ENCODE measurements at places on chromosomes 7 and 10.

DNA sequence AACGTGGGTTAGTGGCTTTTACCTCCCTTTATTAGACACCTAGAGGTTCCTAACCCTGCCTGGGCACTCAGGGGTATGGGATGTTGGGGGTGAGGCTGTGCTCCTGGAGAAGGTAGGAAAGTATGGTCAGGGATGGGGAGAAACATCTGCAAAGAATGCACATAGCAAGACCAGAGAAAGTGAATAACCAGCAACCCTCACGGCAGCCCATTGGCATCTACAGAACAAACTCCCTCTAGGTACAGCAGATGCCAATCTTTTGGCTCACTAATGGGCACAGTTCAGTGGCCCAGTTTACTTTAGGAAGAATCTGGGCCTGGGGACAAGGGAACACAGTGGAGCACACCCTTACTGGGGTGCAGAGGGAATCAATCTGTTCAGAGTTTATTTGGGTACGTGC is 143.9 kb downstream of the JAZF1 start:
- no peak for DNase-seq

DNA sequence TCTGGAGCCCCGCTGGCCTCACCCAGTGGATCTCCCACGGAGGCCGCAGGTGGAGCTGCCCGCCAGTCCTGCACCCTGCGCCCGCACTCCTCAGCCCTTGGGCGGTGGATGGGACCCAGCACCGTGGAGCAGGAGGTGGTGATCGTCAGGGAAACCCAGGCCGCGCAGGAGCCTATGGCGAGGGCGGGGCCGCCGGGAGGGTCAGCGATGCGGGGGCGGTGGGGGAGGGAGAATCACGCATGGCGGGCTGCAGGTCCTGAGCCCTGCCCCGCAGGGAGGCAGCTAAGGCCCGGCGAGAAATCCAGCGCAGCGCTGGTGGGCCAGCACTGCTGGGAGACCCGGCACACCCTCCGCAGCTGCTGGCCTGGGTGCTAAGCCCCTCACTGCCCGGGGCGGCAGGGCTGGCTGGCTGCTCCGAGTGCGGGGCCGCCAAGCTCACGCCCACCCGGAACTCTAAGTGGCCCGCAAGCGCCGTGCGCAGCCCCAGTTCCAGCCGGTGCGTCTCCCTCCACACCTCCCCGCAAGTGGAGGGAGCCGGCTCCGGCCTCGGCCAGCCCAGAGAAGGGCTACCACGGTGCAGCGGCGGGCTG is 524.8 kb upstream of the TPK1 start:
- DNase-seq, result no peak

- no peak for DNase-seq
Observed at GRCh38 chr7:134509010-134509409, 18.4 kb upstream of the AKR1B10 start.

DNA sequence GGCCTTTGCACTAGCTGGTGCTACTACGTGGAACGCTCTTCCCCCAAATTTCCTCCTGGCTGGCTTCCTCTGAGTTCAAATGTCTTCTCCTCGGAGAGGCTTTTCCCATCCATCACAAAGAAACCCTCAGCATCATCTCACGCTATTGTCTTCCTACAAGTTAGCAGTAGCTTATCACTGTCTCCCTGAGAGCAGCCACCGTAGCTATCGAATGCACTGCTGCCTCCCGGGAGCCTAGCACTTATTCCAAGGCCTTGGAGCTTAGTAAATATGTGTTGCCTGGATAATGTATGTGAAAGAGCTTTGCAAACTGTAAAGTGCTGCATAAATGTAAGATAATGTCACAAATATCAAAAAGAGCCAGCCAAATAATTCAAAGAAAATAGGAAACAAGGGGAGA is 124.4 kb downstream of the KCNMA1 start:
- no peak for DNase-seq

GRCh38 chr10:716821-717220 is 27.4 kb upstream of the DIP2C start:
- DNase-seq, result no peak

DNA sequence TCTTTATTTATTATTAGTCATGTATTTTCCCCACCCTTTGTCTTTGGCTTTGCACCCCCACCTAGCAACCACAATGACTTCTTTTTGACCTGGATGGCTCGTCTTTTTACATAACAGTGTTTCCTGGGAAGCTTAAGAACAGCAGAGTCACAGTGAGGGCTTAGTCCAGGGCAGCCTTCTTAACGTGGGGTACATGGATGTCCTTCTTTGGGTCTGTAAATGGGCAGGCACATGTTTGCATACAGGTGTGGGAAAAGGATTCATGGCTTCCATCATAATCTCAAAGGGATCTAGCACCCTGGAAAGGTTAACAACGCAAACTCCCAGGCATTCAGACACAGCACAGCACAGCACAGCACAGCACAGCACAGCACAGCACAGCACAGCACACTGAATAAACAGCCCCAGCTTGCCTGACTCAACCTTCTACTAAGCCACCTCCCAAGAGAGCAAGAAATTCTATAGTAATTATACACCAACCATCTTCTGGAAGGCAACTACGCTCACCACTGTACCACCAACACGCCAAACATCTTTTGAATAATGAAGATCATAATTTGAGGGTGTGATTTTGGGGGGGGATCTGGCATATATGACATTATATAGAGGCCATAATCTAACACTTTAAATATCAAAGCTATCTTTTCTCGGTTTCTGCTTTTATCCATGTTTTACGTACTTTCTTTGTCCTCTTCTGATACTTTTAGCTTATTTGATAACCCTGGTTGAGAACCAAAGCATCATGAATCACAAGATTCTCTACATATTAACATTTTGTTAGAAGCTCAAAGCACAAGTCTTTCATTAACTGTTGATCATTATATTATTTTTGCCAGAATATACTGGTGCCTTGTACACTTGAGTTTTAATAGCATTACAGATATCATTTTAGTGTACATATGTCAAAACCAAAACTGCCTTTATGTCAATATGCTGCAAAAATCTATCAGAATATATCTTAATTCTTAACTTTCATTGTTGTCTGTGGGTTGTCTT is 177.2 kb upstream of the KLF14 start:
- no peak for DNase-seq

DNA sequence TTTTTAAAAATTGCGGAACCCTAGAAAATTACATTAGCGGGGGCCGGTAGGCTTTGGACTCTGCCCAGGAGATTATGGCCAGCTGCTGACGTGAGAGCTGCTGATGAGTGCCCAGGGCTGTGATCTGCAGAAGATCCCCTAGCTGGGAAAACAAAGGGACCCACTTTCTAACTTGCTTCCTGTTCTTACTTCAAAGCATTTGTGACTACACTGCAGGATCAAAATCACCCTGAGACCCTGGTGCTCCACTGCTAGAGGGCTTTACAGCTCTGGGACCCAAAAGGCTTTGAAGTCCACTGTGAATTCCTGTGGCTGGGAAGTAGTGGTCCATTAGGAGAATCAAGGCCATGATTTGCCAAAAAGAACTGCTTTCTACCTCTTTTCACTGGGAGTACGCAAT is 499.4 kb upstream of the AKR1E2 start:
- DNase-seq, result peak; percentile 95

- DNase-seq, result no peak
Observed at GRCh38 chr10:119346095-119346832, 138.9 kb downstream of the GRK5 start.

- no peak for DNase-seq
Observed at GRCh38 chr7:29394321-29394720, 169.3 kb upstream of the PRR15 start.

GRCh38 chr7:19958309-19958896 is 185.0 kb upstream of the TMEM196 start:
- DNase-seq, result no peak

- no peak for DNase-seq
Observed at GRCh38 chr7:39217783-39218182, 240.1 kb downstream of the POU6F2 start.

- peak; percentile 81 for DNase-seq
Observed at GRCh38 chr10:29277296-29277695, 11.6 kb upstream of the LYZL1 start.

DNA sequence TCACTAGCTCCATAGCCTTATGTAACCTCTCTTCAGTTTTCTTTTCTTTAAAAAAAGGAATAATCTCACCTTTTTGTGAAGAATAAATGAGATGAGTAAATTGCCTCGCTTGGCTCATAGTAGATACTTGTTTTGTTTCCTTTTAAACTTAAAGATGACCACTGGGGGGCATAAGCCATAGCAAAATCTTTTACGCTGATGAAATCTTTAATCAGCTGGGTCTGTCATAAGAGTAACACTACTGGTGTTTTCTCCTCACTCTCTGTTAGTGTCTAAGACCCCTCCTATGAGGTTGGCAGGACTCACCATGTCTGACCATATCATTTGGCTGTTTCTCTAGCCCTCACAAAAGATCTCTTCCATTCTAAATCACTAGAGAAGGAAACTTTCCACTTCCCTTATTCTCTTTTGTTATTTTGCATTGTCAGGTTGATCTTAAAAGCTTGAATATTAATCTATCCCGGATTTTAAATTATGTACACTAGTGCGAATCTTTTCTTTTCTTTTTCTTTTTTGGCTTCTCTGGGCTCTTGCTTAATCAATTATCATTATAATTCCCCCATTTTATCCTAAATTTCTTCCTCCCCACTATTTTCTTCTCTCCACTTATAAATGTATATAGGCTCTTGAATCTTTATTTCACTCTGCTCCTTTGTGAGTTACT is 12.5 kb downstream of the STAG3 start:
- DNase-seq, result no peak

DNA sequence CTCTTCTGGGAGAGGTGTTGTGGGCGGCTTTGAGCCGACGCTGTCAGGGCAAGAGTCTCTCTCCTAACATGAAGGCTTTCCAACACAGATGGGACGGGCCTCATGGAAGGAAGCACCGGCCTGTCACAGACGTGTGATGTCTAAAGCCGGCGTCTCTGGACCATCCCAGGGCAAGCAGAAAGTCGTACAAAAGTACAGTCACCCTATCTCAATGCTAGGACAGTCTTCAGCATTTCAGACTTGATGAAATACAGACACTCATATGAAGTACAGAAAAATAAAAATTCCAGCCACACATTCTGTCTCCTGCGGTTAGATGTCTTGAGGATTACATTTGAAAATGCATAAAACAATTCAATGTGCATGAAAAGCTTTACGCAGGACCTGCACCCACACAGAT is 30.6 kb downstream of the CYP2W1 start:
- no peak for DNase-seq

DNA sequence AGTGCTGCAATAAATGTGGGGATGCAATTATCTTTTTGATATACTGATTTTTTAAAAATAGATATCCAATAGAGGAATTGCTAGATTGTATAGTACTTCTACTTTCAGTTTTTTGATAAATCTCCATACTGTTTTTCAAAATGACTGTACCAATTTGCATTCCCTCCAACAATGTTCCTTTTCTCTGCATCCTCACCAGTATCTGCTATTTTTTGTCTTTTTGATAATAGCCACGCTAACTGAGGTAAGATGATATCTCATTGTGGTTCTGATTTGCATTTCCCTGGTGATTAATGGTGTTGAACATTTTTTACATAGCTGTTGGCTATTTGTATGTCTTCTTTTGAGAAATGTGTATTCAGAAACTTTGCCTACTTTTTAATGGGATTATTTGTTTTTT is 217.7 kb upstream of the MTPN start:
- DNase-seq, result no peak

GRCh38 chr10:99520847-99521764 is 11.6 kb upstream of the NKX2-3 start:
- peak; percentile 81 for DNase-seq

GRCh38 chr10:115093286-115093775 is at the start of gene ATRNL1:
TSS of gene ATRNL1 (plus strand) at chr10:115093365. CDS start at chr10:115093751, 386 bp downstream.
- peak; percentile 79 for DNase-seq

DNA sequence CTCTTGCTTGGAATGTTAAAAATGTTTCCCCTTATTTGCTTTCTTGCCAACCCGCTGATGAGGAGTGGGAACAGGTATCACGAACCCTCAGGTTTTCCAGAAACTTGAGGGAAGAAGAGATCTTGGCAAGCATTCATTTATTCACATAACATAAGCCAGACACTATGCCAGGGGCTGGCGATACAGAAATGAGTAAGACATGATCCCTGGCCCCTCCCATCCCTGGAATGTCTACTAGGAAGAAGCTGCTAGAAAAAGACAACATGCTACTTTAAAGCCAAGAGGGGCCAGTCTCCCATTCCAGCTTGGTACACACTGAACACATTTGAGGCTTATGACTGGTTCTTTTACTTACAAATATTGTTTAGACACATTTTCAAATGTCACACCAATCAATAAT is 26.4 kb downstream of the SLC35B4 start:
- no peak for DNase-seq

- no peak for DNase-seq
Observed at GRCh38 chr10:49542353-49542752, 3.4 kb upstream of the ERCC6 start.

- DNase-seq, result no peak
Observed at GRCh38 chr10:1036341-1036791, 10.7 kb upstream of the IDI2 start.

DNA sequence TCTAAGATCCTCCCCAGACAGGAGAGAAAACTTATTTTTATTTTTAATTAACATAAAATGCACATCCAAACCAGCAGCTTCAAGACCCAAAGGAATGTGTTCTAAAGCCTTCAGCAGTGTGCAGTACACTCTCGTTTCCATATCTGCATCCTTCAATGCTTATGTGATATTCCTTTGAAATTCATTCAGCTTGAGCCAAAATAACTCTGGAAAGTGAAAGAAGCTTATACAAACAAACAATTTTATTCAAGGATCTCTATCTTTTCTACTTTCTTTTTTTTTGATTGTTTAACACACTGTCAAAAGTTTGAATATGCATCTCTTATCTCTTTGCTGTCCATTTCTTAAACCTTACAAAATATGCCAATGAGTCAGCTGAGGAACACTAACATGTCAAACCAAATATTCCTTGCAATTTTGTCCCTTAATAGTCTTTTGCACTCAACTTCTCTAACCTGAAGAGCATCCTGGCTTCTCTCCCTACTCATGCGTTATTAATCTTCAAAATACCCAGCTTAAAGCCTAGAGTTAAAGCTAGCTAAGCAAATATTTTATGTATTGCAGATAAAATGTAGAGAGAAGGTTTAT is 124.3 kb downstream of the THSD7A start:
- DNase-seq, result no peak

- no peak for DNase-seq
Observed at GRCh38 chr7:122520971-122521555, 177.9 kb downstream of the RNF133 start.

DNA sequence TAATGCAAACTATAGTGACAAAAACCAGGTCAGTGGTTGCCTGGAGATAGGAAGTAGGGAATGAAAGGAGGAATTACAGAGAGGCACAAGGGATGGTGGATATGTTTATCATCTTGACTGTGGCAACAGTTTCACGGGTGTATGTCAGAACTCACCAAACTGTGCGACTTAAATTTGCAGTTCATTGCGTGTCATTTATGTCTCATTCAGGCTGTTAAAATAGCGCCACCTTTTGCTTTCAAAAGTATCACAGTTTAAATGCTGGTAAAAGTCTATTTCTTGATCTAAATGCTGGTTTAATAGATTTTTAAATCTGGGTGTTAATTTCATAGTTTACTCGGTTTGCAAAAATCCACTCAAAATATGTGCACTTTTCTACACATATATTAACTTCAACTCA is 51.0 kb downstream of the PTTG1IP2 start:
- DNase-seq, result no peak

- DNase-seq, result no peak
Observed at GRCh38 chr7:116232920-116233319, 22.6 kb downstream of the TES start.
